ENCODE measurements at places on chromosomes 4 and X.

DNA sequence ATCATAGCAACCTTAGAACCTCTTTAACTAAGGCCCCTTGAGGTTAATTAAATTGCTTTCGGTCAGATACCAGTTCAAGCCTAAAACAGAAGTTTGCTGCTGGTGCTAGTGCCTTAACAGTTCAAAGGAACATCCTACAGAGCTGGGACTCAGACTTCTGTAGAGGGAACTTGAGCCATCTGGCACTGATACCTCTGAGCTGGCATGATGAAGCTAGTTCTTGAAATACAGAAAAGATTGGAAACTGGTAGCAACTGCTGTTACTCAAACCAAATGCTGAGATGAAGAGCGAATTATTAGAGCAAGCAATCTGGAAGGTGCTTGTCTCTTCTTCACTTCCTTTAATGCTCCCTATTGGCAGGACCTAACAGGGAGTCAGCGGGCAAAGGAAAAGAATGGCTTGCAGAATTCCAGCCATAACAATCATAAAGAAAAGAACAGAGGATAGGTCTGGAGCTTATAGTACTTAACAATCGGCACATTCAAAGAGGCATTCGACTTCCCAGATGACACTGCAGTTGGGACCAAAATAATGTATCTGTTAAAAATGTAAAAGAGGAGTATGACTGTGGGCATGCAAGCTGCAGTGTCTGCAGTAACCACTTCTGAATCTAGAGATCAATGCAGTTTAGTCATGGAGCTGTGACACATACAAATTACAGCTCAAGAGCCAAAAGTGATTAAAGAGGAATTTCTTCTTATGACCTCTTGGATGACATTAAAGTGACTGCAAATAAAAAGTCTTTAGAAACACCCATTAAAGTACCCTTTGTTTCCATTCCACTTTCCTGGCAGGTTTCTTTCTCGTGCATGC, 298.9 kb downstream of the PDGFC start:
- DNase-seq, result no peak

- no peak for DNase-seq
These were observed 466.8 kb upstream of the INTU start for GRCh38 chr4:127165971-127166370.

DNA sequence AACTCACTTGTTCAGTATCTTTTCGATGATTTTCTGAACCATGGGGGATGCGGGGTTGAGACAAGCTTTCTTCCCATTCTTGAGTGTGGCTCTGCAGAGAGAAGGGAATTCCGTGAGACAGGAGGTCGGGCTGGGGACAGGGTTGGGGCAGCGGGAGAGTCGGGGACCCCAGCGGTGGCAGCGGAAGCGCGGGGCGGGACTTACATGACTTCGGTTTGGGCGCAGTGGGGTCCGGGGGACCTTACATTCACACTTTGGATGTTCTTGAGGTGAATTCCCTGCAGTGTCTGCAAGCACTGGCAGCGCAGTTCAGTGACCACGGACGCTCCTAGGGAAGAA, 434 bp downstream of the CXCL3 start:
- DNase-seq, result no peak

GRCh38 chr4:110108960-110109359, 89.5 kb downstream of the ELOVL6 start:
- DNase-seq, result no peak

GRCh38 chr4:87304745-87305432, 17.8 kb downstream of the HSD17B13 start:
- DNase-seq, result no peak

DNA sequence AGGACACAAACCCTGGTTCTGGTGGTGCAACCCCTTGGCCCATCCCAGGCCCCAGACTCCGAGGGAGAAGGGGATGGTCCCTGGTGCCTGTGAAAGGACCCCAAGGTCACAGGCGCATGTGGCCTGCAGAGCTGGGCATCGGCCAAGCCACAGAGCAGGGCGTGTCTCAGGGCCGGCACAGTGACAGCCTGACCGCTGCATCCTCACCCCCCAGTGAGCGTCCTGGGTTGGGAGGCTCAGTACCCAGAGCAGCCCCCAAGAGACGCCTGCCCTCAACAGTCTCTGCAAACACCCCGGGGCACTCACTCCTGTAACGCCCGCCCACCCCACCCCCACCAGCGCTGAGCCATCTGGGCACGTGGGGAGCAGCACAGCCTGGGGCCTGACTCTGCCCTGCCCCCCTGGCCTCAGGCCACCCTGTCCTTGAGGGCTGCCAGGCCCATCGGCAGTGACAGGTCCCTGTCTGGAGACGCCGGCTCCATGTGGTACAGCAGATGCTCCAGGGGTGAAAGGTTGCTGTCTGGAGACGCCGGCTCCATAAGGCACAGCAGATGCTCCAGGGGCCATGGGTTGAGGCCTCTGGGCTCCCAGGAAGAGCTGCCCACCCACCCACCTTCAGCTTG, 24.5 kb upstream of the CPLX1 start:
- DNase-seq, result no peak

DNA sequence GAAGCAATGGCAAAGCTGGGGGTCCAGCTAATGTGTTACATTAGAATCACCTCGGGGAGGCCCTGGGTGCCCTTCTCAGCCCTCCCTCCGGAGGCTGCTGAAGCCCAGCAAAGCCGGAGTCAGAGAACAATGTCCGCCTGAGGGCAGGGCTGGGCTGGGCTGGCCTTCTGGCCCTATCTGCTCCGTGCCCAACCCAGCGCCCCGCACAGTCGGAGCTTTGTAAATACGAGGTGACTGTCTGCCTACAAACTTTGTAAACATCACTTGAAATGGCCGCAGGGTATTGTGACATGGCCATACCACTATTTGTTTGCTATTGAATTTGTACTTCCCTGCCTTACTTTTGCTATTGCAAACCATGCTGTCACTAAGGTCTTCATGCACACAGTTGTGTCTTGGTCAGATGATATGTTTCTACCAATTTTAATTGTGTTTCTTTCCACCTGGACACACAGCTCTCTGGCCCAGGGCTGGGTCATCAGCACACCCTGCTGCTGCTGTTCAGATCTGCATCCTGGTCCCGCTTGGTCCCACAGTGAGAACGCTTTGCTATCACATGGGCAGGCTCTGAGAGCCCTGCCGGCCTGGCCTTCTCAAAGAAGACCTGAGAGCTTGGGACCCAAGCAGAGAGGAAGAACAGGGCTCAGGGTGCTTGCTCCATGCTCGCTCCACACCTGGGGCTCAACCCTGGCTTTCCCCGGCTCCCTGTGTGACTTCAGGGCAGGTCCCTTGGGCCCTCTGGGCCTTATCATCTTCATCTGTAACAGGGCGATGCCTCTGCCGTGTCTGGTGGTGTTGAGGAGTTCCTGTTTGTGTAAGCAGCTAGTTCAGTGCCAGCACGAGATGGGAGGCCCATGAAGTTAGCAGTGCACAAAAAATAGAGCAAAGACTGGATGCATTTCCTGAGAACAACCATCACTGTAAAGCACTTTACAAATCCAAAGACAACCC, 2.3 kb downstream of the S100P start:
- no peak for DNase-seq

DNA sequence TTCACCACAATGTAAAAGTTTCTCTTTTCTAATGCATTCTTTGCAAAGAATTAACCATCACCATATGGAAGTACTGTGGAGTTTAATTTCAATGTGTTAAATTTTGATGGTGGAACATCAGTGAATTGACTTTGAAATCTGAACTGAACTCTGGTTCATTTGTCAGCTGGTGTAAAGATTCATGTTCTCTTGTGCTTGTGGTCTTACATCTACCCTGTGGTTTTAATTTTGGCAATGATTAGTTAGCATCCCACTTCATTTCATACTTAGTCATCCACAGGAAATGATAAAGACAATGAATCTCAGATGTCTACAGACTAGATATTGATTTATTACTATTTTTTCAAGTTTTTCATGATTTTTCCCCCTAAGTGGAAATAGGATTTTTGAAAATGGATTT, 77.8 kb downstream of the GRID2 start:
- no peak for DNase-seq

- DNase-seq, result no peak
These were observed 37.9 kb upstream of the SEC24B start for GRCh38 chr4:109395694-109396093.

DNA sequence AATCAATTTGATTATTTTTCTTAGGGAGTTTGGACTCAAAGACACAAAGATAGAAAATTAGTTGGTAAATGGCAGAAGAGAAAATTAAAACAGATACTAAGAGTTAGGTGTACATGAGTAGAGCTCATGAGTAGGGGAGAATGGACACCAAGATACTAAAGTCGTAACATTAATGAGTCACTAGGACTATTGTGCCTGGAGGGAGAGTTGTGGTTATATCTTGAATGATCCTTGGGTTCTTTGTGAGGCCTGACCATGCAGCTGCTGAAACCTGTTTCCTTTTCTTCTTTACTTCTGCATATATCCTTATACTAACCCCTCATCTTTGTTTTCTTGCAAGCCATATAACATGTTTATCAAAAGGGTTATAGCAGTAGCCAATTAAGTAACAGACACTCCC, 532.8 kb downstream of the RPA4 start:
- no peak for DNase-seq

- DNase-seq, result no peak
These were observed 5.0 kb downstream of the PNCK start for GRCh38 chrX:153668423-153669173.

DNA sequence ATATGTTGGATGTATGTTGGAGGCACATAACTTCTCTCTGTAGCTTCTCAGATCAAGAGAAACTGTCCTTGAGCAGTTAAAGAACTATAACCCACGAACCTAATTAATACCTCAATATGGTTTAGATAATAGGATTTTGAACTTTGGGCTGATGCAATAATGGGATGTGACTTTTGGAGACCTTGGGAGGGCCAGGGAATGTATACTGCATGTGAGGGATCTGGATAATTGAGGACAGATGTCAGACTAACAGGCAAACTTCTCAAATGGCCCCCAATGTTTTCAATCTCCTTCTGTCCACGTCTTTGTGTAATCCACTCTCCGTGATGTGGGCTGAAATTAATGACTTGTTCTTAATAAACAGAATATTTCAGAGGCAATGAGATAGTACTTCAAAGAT, 202.2 kb upstream of the FAT4 start:
- DNase-seq, result no peak

DNA sequence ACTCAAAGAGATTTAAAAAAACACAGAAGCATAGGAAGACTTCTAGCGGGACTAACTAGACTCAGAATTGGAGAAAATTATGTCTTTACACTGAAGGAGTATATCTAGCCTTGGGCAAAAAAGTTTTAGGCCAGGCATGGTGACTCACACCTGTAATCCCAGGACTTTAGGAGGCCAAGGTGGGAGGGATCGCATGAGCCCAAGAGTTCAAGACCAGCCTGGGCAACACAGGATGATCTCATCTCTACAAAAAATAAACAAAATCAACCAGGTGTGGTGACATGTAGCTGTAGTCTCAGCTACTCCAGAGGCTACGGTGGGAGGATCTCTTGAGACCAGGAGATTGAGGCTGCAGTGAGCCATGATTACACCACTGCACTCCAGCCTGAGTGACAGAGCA, 99.5 kb downstream of the NEUROG2 start:
- no peak for DNase-seq

- DNase-seq, result no peak
These were observed 26.4 kb downstream of the NOP14 start for GRCh38 chr4:2936773-2937145.

GRCh38 chrX:9267415-9267814, 197.4 kb upstream of the TBL1X start:
- DNase-seq, result no peak

DNA sequence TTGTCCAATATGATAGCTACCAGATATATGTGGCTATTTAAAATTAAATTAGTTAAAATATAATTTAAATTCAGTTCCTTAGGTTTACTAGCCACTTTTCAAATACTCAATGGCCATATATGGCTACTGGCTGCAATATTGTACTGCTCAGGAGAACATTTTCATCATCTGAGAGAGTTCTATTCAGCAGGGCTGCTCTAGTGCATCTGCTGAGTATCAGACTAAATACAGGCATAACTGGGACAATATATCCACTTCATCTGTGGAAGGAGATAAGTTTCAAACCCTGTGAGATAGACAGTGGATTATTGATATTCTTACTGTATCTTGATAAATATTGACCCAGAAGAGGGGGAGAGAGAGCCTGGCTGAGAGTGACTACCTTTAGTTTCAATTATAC, 240.1 kb upstream of the ANKRD50 start:
- no peak for DNase-seq

- no peak for DNase-seq
These were observed 64.9 kb upstream of the DYNLT3 start for GRCh38 chrX:37912304-37912703.

- DNase-seq, result no peak
These were observed 148.3 kb downstream of the BANK1 start for GRCh38 chr4:101938836-101939235.

DNA sequence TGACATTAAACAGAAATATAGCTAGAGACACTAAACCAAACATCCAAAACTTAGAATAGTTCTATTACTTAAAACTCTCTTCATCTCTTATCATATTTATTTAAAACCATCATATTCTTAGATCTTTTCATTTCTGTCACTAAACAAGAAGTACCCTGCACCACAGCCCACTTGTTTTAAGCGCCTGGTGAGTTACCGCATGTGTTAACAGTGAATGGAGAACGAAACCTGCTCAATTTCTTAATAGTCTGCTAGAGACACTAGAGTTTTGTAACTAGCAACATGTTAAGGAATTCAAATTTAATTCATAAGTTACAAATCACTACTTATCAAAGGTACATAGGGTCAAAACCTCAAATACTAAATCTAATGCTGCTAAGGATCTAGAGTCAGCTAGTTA, 111.5 kb downstream of the FBXW7 start:
- DNase-seq, result no peak

DNA sequence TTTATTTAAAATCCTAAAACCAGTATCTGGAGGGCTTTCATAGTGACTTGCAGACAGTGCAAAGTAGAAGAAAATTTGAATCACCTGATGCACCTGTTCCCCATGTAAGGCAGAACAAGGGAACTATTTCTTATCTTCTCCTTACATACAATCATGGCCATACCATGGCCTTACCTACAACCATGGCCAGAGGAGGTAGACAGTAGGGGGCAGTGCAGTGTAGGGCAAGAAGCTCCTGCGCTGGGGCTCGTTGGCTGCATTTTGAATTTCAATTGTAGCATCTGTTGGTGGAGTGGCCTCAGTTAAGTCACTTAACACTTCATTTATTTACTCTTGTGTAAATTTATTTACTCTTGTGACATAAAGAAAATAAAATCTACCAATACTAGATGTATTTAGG, 33.0 kb downstream of the GALNTL6 start:
- peak; percentile 2 for DNase-seq

- no peak for DNase-seq
These were observed 229.8 kb upstream of the SFRP2 start for GRCh38 chr4:154018659-154019058.

- DNase-seq, result no peak
These were observed 39.7 kb downstream of the VEGFC start for GRCh38 chr4:176753049-176753448.

- no peak for DNase-seq
These were observed 53.5 kb downstream of the APBB2 start for GRCh38 chr4:41160856-41161255.

- no peak for DNase-seq
These were observed 19.8 kb upstream of the FAM9A start for GRCh38 chrX:8820910-8821527.

DNA sequence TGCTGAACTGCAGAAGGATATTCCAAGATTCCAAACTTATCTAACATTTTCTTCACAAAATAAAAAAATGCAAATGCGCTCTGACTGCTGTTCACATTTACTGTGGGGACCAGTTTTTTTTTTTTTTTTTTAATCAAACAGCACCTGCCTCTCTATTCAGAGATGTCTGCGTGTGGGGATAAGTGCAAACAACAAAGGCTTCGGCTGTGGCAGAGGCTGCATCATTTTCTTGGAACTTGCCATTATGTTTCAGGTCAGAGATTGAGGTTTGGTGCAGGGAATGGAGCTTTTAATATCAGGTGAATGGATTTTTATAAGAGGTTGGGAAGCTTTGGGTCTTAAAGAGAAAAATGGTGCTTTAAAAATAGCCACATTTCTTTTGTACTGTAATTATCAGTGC, 78.2 kb upstream of the TET2 start:
- DNase-seq, result no peak
